Fibroblast of skin of right biceps (primary cell): ENCODE measurements at places on chromosomes 1 and 21.

GRCh38 chr1:66943361-66943969 is 18.7 kb downstream of the MIER1 start:
- no peak for DNase-seq

DNA sequence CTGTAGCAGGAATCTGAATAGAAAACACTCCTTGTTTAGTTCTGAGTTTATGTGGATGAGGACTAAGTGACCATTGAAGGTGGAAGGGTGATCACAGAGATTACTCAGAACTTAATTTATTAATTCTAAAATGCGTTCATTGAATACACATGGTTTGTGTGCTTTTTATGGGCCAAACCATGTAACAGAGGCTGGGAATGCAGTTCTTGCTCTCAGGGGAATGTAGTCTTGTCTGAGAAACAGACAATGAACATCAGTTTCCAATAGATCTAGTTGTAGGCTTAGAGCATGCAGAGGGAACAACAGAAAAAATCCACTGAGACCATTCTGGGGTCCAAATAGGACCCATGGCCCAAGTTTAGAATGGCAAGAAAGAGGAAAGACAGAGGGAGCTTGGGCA is 46.1 kb downstream of the ITSN1 start:
- peak; percentile 57 for DNase-seq

DNA sequence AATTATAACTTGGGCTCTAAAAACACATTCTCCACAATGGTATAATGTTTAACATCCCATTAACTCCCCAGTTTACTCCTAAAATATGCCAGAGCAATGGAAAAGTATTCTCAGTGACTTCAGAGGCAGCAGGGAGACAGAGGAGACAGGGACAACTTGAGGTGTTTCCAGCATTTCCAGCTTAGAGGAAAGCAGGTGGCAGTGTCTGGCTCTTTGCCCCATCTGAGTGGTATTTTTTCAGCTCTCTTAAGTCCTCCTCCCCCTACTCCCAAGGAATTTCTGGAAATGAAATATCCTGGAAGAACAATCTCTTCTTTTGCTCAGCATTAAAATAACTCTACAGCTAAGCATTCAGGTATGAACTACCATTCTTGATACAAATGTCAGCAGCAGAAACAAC is 10.8 kb upstream of the ERMAP start:
- no peak for DNase-seq

GRCh38 chr1:5273280-5274003 is 619.0 kb downstream of the AJAP1 start:
- no peak for DNase-seq

- DNase-seq: peak; percentile 83
Measured at GRCh38 chr1:93810316-93810715, 68.7 kb downstream of the DNTTIP2 start.

GRCh38 chr1:91221017-91221416 is 183.6 kb downstream of the HFM1 start:
- no peak for DNase-seq

DNA sequence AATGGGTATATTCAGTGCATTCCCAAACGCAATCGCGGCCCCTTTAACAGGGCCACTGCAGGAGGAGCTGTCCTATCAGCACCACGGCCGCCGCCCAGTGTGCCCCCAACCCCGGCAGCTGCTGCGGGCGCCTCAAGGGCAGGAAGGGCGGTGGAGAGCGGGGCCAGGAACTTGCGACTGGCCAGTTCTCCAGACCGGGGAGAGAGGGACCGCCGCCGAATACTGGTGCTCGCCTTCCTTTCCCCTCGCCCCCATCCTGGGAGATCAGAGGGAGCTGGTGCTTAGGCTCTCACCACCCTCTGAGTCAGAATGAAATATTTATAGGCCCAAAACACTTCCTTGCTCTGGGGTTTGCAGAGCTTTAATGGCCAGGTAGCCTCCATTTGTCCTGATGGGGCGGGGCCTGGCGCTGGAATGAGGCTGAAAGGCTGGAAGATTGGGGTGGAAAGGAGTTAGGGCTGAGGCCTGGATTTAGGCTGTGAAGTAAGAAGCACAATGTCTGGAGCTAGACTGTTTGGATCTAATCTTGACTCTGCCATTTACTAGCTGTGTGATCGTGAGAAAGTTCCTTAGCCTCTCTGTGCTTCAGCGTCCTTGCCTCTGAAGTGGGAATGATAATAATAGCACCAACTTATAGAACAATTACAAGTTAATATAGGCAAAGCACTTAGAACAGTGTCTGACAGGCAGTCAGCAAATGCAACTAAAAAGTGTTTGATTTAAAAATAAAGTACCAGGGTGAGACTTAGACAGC is 75.5 kb downstream of the NAV1 start:
- DNase-seq: peak; percentile 41
